ENCODE measurements at places on chromosomes 5 and 9. TPM values are rescaled to one million over a fixed set of nuclear protein-coding genes. Genes with fewer than 3 reads are reported as not detected.

DNA sequence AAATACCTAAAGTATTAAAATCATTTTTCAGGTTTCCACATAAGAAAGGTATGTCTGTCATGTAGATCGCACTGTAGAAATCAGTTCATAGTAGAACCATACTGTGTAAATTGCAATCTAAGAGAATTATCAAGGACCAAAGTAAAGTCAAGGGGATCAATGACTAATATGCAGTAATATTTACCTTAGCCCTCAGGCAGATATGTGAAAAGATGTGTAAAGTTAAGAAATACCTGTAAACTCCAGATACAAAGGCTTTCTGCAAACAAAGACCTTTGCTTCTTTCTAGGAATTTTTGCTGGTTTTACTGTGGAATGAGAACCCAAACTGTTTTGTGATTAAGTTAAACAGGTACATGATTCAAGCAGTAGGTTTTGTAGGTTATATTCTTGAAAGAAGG is 11.6 kb downstream of the POLK start:
- DNase-seq = no peak

The C1QTNF3 gene
- 2.7 TPM for total RNA-seq

GRCh38 chr5:143396353-143396940 is 7.0 kb downstream of the NR3C1 start:
- no peak for DNase-seq

DNA sequence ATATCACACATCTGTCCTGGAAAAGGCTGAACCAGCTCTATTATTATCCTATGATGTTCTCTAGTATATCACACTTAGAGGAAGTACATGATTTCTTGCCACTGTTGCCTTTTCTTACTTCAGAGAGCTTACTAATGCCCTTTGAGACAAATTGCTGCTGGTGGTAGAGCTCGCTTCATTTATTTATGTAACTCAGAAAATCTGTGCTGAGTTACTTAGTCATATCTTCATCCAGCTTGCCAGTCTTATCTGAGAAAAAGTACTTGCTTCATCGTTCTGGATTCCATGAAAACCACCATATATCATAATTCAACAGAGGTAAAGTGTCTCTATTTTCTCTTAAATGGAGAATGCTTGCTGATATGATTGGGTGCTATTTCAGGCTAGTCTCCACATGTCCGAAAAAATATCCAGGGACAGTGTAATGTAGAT is 26.6 kb downstream of the PTPDC1 start:
- DNase-seq = no peak

The RIGI gene
- total RNA-seq = 11.0 TPM

The C9 gene
- total RNA-seq = not detected

DNA sequence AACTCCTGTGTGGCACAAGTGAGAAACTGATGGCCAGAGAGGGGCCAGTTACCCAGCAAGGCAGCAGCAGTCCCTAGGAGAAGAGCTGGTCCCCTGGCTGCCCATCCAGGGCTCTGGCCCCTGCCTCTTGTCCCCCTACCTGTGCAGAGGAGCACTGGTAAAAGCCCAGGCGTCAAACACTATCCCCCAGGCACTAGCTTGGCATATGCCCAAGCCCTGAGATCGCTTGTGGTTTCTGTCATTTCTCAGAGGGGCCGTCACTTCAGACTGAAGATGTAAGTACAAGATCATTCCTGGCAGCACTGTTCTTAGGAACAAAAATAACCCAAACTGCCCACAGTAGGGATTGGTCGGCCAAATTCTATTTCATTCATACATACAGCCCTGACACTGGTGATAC is 53.9 kb downstream of the COL15A1 start:
- DNase-seq = no peak

The ADRB2 gene
- 25.3 TPM for total RNA-seq

GRCh38 chr5:77642738-77643653 is 4.5 kb upstream of the OTP start:
- DNase-seq = no peak

The TRPM6 gene
- total RNA-seq = 1.3 TPM

- no peak for DNase-seq
Measured at GRCh38 chr5:174229514-174230370, 184.2 kb downstream of the NSG2 start.

DNA sequence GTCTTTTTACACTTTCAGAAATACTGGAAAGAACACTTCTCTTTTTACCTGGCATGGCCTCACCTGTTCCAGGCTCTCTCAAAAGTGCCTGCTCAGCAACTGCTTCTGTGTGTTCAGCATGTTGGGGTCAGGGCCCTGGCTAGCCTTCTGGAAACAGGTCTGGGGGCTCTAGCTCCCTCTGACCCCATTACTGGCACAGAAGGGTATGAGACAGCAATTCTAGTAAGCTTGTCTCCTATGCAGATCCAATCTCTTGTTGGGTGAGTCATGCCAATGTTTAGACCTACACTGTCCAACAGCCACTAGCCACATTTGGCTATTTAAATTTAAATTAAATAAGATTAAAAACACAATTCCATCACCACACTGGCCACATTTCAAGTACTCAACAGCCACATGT is 80.8 kb downstream of the MAPKAP1 start:
- no peak for DNase-seq

GRCh38 chr5:138878437-138879235 is 3.5 kb upstream of the LRRTM2 start:
- DNase-seq = no peak

- DNase-seq = no peak
Measured at GRCh38 chr5:150204590-150204960, 14.7 kb downstream of the SLC6A7 start.

DNA sequence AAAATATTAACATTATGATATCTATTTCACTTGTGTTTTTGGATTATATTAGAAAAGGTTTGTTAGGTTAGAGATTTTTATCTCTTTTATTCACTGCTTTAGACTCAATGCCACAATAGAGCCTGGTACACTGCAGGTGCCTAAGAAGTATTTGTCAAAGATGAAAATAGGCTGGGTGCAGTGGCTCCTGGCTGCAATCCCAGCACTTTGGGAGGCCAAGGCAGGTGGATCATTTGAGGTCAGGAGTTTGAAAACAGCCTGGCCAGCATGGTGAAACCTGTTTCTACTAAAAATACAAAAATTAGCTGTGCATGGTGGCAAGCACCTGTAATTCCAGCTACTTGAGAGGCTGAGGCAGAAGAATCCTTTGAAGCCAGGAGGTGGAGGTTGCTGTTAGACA is 64.3 kb downstream of the C9 start:
- no peak for DNase-seq

The GFRA3 gene
- not detected for total RNA-seq

DNA sequence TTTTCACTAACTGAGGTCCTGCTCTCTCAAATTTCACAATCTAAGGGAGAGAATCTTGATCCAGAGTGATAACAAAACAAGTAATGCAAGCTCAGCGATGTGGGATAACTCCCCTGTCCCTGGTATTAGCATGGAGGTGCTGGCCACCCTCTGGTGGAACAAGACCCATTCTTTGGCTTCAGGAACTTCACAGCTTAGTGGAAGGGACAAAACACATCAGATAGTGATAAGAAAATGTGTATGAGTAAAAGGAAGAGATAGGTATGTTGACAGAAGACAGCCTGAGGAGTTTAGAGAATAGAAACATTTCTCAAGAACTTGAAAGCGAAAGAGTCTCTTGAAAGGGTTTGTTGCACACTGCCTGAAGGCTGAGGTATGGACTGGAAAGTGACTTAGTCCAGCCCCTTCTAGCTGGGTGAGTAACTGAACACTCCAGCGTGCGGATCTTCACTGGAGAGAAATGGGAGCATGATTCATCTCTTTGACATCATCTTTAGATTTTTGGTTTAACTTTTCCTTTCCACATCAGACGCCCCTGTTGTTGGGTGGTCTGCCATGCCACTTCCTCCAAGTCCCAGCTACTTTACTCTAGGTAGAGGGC is 25.4 kb upstream of the ZSWIM6 start:
- no peak for DNase-seq

DNA sequence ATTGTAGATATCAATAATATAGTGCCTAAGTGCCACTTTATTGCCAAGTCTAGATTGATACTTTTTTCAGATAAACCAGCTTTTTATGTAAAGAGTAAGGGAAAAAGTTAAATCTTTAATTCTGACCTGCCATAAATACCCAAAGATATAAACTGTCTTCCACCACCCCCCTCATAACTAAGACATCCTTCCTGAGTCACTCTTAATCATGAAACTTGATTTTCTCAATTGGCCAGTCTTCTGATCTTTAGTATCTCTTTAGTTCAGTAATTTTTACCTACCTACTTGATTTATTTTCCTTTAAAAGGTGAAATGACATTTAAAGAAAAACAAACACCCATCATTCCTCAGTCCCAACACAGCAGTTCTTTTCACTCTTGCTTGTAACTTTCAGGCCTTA is 21.8 kb downstream of the C5orf22 start:
- DNase-seq = no peak

Data from mesenteric fat pad (tissue), 1 donor.